GM06990 (cell line): ENCODE measurements at places on chromosomes 7 and 10.
A peak's percentile ranks its signal among the peaks of the same experiment; 100 is the strongest.

DNA sequence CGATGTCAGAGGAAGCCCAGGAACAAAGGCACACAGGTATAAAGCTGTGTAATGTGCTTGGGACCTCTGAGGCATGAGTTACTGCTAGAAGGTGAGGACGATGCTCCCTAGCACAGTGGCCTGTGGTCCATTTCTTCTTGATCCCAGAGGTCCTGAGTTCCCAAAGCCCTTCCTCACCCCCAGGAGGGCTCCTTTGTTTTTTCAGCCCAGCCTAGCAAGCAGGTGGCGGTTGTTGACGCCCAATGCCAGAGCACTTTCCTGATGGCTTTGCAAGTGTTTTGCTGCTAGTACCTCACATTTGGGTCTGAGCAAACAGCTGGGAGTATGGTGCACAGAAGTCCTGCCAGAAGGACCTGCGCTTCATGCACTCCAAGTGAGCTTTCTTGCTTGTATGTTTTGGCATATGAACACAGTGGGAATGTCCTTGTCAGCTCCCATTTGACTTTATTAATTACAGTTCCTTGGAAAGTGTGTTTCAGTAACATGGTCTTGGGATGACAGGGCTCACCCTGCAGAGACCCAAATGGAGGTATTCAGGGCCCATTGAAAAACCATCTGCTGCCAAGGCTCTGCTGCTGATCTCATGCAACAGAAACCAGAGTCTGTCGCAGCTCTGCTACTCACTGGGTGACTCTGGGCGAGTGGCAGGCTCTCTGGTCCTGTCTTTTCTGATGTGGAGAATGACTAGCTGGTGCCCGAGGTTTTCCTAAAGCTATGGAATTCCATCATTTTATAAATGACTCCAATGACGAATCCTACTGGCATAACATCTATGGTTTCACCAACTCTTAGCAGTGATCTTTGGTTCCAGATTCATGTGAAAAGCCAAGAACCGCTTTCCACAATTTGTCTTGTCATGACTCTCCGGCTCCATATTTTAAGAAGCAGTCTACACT lies 134.9 kb downstream of the ARID5B start:
- no peak for DNase-seq

- DNase-seq, result no peak
These were observed 2.4 kb downstream of the SYPL1 start for GRCh38 chr7:106109521-106110237.

GRCh38 chr10:110436554-110437350 lies 61.0 kb upstream of the DUSP5 start:
- no peak for DNase-seq

DNA sequence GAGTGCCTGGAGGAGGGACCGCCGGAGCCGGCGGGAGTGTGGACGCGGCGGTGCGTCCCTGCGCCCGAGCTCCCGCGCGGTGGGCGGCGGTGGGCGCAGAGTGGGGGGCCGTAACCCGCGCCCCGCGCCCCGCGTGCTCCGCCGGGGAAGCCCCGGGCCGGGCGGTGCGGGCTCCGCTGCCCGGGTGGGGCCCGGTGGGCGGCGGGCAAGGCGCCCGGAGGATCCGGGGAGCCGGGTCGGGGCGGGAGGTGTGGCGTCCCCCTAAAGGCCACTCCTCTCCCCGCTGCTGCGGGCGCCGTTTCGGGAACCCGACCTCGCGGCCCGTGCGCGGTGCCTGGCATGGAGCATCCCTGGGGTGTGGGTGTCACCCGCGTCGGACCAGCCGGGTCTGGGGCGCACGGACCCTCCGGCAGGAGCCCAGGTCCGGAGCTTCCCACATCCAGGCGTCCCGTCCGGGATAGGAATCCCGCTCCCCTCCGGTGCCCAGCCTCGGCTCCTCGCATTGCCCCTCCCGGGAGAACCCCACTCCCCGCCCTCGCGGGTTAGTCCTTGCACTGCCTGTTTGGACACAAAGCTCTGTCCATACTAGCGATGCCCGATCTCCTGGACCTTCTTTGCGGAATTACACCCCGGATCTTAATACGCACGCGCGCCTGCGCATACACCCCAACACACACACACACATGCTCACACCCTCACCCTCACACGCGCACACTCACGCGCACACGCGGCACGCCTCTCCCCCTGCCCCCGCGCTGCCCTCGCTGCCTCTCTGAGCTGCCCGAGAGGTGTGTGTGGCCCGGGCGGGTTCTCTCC lies 723 bp downstream of the MTURN start:
- DNase-seq, result peak; percentile 47

DNA sequence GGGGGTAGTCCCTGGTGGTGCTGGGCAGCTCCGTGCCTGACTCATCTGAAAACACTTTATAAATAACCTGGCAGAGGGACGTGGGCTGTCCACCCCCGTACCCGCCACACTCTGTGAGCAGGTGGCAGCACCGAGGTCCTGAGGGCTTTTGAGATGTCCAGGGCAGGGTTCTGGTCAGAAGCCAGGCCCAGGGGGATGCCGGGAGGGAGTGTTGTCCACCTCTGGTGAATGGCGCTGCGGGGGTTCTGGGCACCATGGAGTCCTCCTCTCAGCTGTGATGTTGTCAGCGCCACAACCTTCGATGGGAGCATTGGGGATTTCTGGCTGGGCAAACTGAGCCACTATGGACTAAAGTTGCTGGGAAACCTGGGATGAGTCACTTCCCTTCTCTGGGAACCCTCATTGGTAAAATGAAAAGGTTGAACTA lies 27.4 kb upstream of the GOLGA7B start:
- DNase-seq, result no peak

DNA sequence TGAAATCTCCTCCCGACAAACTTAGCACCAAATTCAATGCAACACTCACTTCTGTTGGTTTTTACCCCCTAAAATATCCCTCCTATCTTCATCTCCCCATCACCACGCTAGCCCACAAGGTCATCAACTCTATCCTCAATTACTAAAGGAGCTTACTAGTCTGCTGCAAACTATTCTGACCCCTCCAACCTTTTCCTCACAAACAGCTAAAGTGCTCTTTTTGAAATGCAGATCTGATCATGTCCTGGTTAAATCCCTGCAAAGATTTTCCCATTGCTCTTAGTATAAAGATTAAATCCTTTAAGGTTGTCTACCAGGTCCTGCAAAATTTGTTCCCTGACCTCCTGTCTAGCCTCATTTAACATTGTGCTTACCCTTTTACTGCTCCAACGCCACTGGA lies 8.6 kb downstream of the SGCE start:
- DNase-seq, result no peak

DNA sequence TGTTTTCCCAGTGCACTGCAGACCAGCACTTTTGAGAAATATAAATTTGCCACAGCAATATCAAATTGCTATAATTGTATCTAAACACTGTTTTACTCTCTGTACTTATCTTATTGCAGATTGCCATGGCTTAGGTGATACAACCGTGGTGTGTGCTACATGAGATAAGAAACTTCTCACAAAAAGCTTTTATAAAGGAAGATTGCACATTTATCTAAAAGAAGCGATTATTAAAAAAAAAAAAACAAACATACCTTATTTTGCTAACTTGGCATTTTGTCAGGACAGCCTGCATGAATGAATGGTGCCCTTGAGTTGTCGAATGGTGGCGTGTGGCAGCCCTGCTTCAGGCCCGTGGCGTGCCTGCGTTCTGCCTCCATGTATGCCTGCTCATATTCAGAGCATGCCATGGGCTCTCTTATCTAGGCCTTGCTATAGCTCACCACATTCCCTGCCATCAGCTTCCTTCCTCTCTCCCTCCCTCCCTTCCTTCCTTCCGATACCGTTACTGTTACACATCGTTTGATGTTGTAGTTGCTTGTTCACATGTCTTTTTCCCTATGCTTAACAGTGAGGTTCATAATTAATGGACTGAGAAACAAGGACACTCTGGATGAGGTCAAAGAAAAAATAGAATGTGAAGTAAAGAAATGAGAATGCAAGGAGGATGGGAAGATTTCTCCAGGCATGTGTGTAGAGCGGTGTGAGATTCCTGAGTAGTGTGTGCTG lies 34.9 kb downstream of the PRKAR2B start:
- no peak for DNase-seq

GRCh38 chr7:139651308-139651707 lies 126.5 kb downstream of the HIPK2 start:
- no peak for DNase-seq

DNA sequence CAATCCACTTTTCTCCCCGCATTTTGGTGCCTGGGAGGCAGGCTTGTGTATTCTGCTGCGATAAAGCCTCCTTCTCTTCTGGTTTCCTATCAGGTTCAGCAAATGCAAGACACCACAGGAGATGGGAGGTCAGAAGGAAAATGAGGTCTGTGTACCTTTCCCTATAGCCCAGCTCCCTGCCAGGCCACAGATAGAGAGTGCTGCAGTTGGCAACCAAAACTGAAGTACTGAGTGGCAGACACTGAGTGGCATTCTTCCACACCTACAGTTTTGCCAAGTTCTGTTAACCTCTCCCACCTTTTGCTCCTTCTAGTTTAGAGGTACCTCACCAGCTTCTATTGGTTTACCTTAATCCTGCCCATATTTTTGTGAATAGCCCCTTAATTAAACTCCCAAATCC lies 948.4 kb downstream of the SORCS1 start:
- no peak for DNase-seq

DNA sequence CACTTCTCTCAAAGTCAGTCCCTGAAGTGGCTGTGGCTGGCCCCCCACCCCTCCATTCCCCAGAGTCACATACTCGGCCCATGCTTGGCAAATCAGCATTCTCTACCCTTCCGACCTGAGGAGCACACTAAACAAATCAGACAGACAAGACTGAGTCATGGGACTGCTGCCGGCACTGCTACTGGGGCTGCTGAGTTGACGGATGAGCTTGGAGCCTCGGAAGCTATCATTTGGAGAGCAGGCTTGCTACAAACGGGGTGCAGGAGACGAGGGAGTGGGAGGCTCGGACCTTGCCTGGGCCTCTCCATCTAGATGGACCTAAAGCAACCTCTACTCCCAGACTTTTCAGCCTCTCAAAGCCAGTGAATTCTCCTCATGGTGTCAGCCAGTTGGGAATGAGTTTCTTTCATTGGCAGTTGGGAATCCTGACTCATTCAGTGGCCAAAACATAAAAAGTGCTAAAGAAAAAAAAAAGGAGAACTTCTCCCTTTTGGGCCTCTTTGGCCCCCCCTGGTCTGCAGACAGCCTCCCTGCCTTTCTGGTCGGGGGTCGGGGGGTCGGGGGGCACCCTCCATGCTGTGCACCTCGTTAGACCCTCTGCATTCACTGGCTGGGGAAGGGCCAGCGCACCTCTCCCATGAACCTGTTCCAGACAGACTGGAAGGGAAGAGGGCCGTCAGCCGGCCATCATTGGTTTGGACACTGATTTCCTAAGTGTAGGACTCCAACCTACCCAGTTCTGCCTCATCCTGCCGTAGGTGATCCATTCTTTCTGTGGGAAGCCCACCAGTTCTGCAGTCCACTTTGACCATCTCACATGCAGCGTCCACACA lies 52.3 kb upstream of the COL13A1 start:
- DNase-seq, result no peak

- DNase-seq, result no peak
These were observed at the start of gene ACTA2 for GRCh38 chr10:88952647-88953111. TSS of gene ACTA2 (minus strand) at chr10:88952773. CDS start at chr10:88948930, 3,843 bp downstream.

- DNase-seq, result peak; percentile 98
These were observed at the start of the genes ATP5F1C and KIN for GRCh38 chr10:7787857-7788638. TSS of gene ATP5F1C (plus strand) at chr10:7788177. CDS start at chr10:7788208, 31 bp downstream. TSS of gene KIN (minus strand) at chr10:7787993. CDS start at chr10:7787933, 60 bp downstream.

GRCh38 chr10:9243941-9244411 lies 1189.5 kb downstream of the GATA3 start:
- DNase-seq, result no peak

DNA sequence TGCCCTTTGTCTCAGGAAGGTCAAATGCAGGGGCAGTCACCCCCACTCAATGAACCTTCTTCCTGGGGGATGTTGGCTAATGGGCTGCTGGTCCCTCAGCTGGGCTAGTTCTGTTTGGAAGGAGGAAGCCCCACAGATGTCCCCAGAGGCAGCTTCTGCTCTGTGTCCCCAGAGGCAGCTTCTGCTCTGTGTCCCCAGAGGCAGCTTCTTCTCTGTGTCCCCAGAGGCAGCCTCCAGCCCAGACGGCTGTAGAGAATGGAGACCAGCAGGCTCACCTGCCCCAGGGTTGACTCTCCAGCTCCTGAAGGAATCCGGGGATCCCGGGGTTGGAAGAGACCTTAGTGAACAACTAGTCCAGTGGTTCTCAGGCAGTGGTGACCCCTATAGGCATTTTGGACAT lies 62.5 kb upstream of the LEP start:
- no peak for DNase-seq

GRCh38 chr10:4246881-4247358 lies 461.9 kb upstream of the KLF6 start:
- no peak for DNase-seq

DNA sequence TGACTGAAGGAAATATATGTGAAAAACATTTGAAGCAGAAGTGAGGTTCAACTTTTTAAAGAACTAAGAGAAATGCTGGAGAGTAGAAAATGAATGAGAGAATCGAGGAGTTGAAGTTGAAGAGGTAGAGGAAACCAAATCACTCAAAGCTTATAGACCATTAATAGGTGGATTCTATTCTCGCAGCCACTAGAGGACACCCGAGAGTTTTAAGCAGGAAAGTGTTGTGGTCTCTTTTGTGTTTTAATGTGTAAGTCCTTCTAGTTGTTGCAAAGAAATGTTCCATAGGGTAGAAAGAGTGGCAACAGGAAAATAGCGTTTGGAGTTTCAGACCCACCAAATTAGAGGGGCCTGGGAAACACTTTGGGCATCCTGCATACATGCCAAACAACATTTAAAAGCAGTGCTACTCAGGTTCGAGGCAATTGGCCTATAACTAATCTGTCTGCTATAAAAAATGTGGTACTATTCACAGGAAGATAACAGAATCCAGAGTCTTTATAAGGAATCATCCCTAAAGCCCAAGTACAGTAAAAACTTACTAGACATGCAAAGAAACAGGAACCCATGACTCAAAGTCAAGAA lies 75.3 kb upstream of the TAS2R16 start:
- no peak for DNase-seq

DNA sequence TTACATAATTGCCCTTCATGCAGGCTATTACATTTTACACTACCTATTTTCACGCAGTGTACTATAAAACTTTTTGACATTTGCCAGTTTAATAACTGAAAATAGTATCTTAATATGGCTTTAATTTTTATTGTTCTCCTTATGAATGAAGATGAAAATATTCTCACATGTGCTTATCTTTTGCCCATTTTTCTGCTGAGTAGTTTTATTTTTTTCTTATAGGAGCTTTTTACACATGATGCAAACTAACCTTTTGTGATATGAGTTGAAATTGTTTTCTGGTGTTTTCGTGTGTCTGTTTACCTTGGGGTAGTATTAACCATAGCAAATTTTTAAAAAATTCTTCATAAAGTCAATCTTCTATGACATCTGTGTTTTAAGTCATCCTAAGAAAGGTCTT lies 26.3 kb downstream of the OR9A2 start:
- no peak for DNase-seq

- DNase-seq, result no peak
These were observed 166.4 kb downstream of the SLIT1 start for GRCh38 chr10:97019213-97019844.

- no peak for DNase-seq
These were observed 30.3 kb downstream of the TFPI2 start for GRCh38 chr7:93860261-93860660.

GRCh38 chr7:54705436-54705835 lies 53.6 kb downstream of the SEC61G start:
- DNase-seq, result no peak

DNA sequence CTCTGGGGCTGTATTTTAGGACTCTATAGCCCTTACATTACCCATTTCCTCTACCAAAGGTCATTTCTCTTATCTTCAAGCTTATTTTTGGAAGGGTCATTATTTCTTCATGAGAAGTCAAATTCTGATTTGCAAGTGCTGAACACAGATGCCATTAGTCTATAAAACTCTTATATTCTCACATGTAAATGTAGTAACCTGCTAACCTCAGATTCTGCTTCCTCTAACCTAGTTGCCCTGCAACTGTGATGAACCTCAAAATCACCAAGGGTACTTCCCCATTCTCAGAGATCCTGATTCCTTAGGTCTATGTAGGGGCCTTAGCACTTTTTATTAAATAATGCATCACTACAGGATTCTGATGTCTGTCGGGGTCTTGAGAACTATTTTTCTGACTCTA lies 6.3 kb downstream of the FAS start:
- DNase-seq, result no peak
